Hair follicular keratinocyte (primary cell): ENCODE measurements at places on chromosomes 1 and 21. TPM values are rescaled to one million over a fixed set of nuclear protein-coding genes. Genes with fewer than 3 reads are reported as not detected.

Gene HHAT
- 1.4 and 2.4 TPM in 2 replicates for total RNA-seq

Gene SERTAD4
- 0.70 and 2.2 TPM in 2 replicates for total RNA-seq

Gene MX2
- total RNA-seq = 0.55 TPM in 1 of 2 replicates, not detected in the other

Gene CD52
- total RNA-seq = 0.55 TPM in 1 of 2 replicates, not detected in the other

Gene SLC2A5
- under 0.01 and 0.46 TPM in 2 replicates for total RNA-seq

Gene ROR1
- 1.3 and 1.5 TPM in 2 replicates for total RNA-seq

Gene CD244
- not detected in 2 replicates for total RNA-seq

Gene DIRAS3
- not detected in 2 replicates for total RNA-seq

Gene NID1
- total RNA-seq = 4.6 and 8.4 TPM in 2 replicates

Gene CD164L2
- total RNA-seq = 0.65 and 1.6 TPM in 2 replicates

Gene VWA5B1
- not detected in 2 replicates for total RNA-seq

Gene NKAIN1
- not detected in 2 replicates for total RNA-seq

Gene IGSF5
- total RNA-seq = not detected in 2 replicates

Gene HSD3B2
- not detected in 2 replicates for total RNA-seq

Gene CGN
- total RNA-seq = 0.16 and 0.19 TPM in 2 replicates

Gene SPRR2G
- not detected in 2 replicates for total RNA-seq

Gene LORICRIN
- total RNA-seq = not detected in 2 replicates

Gene TP73
- 0.55 and 2.1 TPM in 2 replicates for total RNA-seq

Gene DENND2D
- 22.6 and 22.7 TPM in 2 replicates for total RNA-seq

Gene HMCN1
- total RNA-seq = 0.95 and 3.7 TPM in 2 replicates

Gene RHBG
- total RNA-seq = not detected in 2 replicates

Gene F13B
- not detected in 2 replicates for total RNA-seq

Gene ZYG11A
- total RNA-seq = 0.08 and 0.91 TPM in 2 replicates

Gene KRTAP12-2
- not detected in 2 replicates for total RNA-seq

Gene SPRR1B
- 31.1 and 43.3 TPM in 2 replicates for total RNA-seq

Gene PLA2G2D
- total RNA-seq = not detected in 2 replicates

Gene KCND3
- 0.08 and 0.55 TPM in 2 replicates for total RNA-seq

Gene PRRX1
- 0.08 and 2.1 TPM in 2 replicates for total RNA-seq

Gene PLA2G2F
- total RNA-seq = not detected in 2 replicates

Gene VWA1
- total RNA-seq = 7.6 and 12.5 TPM in 2 replicates

Gene RHBDL2
- total RNA-seq = 3.9 and 8.7 TPM in 2 replicates

Gene SETDB1
- 18.8 and 28.3 TPM in 2 replicates for total RNA-seq

Gene B3GALT2
- total RNA-seq = not detected in 2 replicates

Gene CRABP2
- 7.6 and 15.5 TPM in 2 replicates for total RNA-seq

Gene C1orf116
- total RNA-seq = 57.3 and 67.3 TPM in 2 replicates
